IPS DF 6.9 (cell line): ENCODE measurements at places on chromosomes 7 and 10.

GRCh38 chr7:28630350-28630749 lies 218.0 kb downstream of the CREB5 start:
- no peaks in the 10 kb centered on the region for H3K4me1 ChIP-seq
- H3K4me3 ChIP-seq: no peak overlapping the region
- no peak overlapping the region for H3K27ac ChIP-seq
- no peaks in the 10 kb centered on the region for H3K36me3 ChIP-seq
- H3K27me3 ChIP-seq: no peaks in the 10 kb centered on the region
- DNase-seq: no peak

- no peaks in the 10 kb centered on the region for H3K27me3 ChIP-seq
- no peak for DNase-seq
- H3K4me1 ChIP-seq: no peaks in the 10 kb centered on the region
- H3K36me3 ChIP-seq: no peaks in the 10 kb centered on the region
- H3K4me3 ChIP-seq: no peak overlapping the region
- H3K27ac ChIP-seq: no peak overlapping the region
Observed at GRCh38 chr7:13952921-13953320, 36.5 kb downstream of the ETV1 start.

GRCh38 chr10:51950371-51950995 lies 251.1 kb upstream of the CSTF2T start:
- no peak overlapping the region for H3K27ac ChIP-seq
- DNase-seq: no peak
- no peaks in the 10 kb centered on the region for H3K27me3 ChIP-seq
- no peaks in the 10 kb centered on the region for H3K4me1 ChIP-seq
- no peaks in the 10 kb centered on the region for H3K36me3 ChIP-seq
- no peak overlapping the region for H3K4me3 ChIP-seq

- DNase-seq: no peak
- no peaks in the 10 kb centered on the region for H3K27me3 ChIP-seq
- H3K4me3 ChIP-seq: no peak overlapping the region
- H3K4me1 ChIP-seq: peaks cover 2% of the 10 kb centered on the region; the same call in 1 of the 2 replicates
Observed at GRCh38 chr10:33537066-33537465, 202.6 kb upstream of the NRP1 start.

DNA sequence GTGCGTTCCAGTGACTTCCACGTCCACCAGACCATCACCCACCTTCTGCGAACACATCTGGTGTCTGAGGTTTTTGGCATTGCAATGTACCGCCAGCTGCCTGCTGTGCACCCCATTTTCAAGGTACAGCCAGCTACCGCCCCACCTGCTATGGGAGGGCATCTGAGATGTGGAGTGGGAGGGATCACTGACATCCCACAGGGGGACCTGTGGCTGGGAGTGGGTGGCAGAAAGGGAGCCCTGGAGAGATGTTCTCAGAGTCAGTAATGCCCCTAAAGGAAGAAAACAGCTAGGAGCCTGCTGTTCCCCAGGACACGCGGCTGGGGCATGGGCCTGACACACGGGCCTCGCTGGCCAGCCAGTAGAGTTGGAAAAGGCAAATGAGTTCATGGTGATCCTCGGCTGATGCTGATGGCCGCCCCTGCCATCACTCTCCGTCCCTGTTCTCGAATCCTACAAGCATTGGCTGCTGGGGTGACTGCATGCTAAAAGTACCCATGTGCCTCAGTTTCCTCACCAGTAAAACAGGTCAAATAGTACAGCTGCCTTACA lies 66.6 kb downstream of the ALOX5 start:
- H3K36me3 ChIP-seq: no peaks in the 10 kb centered on the region; the same call in 1 of the 2 replicates
- H3K27me3 ChIP-seq: no peaks in the 10 kb centered on the region
- no peak for DNase-seq
- no peak overlapping the region for H3K4me3 ChIP-seq
- no peaks in the 10 kb centered on the region; the same call in 1 of the 2 replicates for H3K4me1 ChIP-seq
- no peak overlapping the region for H3K27ac ChIP-seq

DNA sequence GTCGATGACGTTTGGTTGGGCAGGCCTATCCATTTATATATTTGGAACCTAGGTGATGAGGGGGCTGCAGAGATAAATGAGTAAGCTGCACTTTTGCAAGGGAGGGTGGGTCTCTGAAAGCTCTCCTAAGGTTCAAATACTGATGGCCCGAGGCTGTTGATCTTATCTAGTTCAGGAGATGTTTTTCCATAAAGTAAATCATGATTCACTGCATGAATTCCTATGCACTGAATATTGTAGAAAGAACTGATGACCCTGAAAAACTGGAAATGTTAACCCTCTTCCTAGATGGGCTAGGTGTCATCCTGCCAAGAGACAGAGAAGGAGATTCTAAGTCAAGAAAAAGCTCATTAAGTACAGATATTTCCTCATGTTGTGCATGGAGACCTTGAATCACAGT lies 459.9 kb downstream of the PLXNA4 start:
- H3K36me3 ChIP-seq: no peaks in the 10 kb centered on the region
- H3K27ac ChIP-seq: no peak overlapping the region
- no peaks in the 10 kb centered on the region for H3K27me3 ChIP-seq

GRCh38 chr10:125720002-125720382 lies 483 bp downstream of the EDRF1 start:
- peak overlapping the region; percentile 87 for H3K4me3 ChIP-seq
- no peaks in the 10 kb centered on the region for H3K4me1 ChIP-seq
- no peak for DNase-seq
- H3K36me3 ChIP-seq: peaks cover 2% of the 10 kb centered on the region; the same call in 1 of the 2 replicates

DNA sequence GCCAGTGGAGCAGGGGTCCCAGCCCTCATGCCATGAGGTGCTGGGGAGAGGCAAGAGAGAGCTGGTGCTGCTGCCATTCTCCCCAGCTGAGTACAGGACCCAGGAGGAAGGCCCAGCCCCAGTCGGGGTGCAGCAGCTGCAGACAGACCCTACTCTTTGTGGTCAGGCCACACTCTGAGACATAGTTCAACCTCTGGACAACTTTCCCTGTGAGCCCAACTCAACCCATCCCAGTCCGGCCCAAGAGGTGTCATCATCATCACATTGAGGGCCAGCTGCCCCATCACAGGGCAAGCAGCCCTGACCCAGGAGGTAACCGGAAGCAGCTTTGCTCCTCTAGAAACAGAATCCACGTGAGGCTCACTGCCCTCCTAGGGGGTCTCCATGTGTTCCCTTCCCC lies 133.8 kb upstream of the KCNMA1 start:
- no peak overlapping the region for H3K4me3 ChIP-seq
- no peaks in the 10 kb centered on the region for H3K36me3 ChIP-seq
- no peak for DNase-seq
- no peaks in the 10 kb centered on the region for H3K4me1 ChIP-seq

DNA sequence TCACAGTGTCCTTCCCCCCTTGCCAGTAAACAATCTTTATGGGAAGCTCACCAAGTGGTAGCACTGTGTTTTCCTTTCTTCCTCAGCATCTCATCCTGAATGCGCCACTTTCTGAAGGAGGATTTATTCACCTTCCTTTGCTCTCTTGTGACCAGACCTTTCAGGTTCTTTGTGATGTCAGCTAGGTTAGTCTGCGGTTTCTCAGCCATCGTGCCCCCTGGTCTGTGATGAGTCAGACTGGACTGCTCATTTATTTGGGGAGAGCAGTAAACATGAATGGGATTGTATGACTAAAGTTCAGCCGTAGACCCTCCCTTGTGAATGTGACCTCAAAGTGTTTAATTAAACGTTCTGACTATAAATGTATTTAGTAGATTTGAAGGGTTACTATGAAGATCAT lies 235.1 kb upstream of the CELF2 start:
- no peak overlapping the region for H3K27ac ChIP-seq
- no peak for DNase-seq
- H3K27me3 ChIP-seq: no peaks in the 10 kb centered on the region
- no peaks in the 10 kb centered on the region; the same call in 1 of the 2 replicates for H3K4me1 ChIP-seq

GRCh38 chr10:99943908-99944307 lies 65.8 kb downstream of the DNMBP start:
- no peaks in the 10 kb centered on the region for H3K4me1 ChIP-seq
- H3K27me3 ChIP-seq: no peaks in the 10 kb centered on the region
- H3K27ac ChIP-seq: no peak overlapping the region
- no peak overlapping the region for H3K4me3 ChIP-seq

GRCh38 chr10:56547163-56547562 lies 186.1 kb upstream of the ZWINT start:
- no peaks in the 10 kb centered on the region for H3K27me3 ChIP-seq
- no peak for DNase-seq
- H3K36me3 ChIP-seq: no peaks in the 10 kb centered on the region
- no peak overlapping the region for H3K4me3 ChIP-seq

GRCh38 chr7:102412548-102412947 lies 16.4 kb downstream of the PRKRIP1 start:
- no peak overlapping the region for H3K27ac ChIP-seq
- no peak for DNase-seq
- H3K27me3 ChIP-seq: no peaks in the 10 kb centered on the region

DNA sequence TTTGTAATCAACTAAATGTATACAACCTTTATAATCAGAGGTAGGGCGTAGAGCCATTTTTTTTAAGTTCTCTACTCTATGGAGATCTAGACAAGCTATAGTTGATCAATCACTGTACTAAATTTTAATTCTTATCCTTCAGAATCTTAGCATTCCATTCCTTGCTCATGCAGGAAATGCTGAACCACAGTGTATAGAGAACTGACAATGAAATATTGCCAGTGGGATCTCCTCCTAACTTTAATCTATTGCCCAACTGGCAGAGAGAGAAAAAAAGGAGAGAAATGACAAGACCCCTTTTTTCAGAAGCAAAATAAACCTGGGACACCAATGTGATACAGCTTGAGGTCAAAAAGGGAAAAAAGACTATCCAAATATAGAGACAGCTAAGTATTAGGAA lies 26.4 kb upstream of the PPP3CB start:
- no peak for DNase-seq
- peaks cover 5% of the 10 kb centered on the region; the same call in 1 of the 2 replicates for H3K36me3 ChIP-seq
- no peak overlapping the region for H3K4me3 ChIP-seq
- H3K27me3 ChIP-seq: no peaks in the 10 kb centered on the region
- H3K4me1 ChIP-seq: no peaks in the 10 kb centered on the region

GRCh38 chr10:14032406-14032998 lies 298.2 kb downstream of the FRMD4A start:
- H3K4me1 ChIP-seq: no peaks in the 10 kb centered on the region
- no peaks in the 10 kb centered on the region for H3K27me3 ChIP-seq
- no peaks in the 10 kb centered on the region for H3K36me3 ChIP-seq
- no peak overlapping the region for H3K27ac ChIP-seq
- H3K4me3 ChIP-seq: no peak overlapping the region

- H3K36me3 ChIP-seq: no peaks in the 10 kb centered on the region
- H3K27me3 ChIP-seq: no peaks in the 10 kb centered on the region
- H3K27ac ChIP-seq: no peak overlapping the region
- H3K4me1 ChIP-seq: peaks cover 7% of the 10 kb centered on the region; the same call in 1 of the 2 replicates
Observed at GRCh38 chr7:12423355-12423996, 19.8 kb upstream of the VWDE start.

DNA sequence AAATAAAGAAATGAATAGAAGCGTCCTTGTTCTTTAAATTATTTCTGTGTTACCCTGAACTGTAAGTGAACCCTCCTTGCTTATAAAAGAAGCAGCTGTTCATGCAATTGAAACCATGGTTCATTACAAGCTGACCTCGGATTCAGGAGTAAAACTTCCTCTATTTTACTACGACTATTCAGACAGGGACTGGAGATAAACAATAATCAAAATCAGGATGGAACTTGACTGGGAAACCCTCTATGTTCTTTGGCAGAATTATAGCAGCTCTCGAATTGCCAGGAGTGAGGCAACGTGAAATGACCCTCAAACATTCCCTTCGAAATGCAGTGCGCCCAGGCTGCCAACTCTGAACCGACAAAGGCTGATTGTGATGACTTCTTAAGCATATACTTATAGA lies 172.1 kb downstream of the CYP26A1 start:
- H3K27ac ChIP-seq: no peak overlapping the region
- no peaks in the 10 kb centered on the region for H3K27me3 ChIP-seq
- H3K36me3 ChIP-seq: no peaks in the 10 kb centered on the region
- DNase-seq: no peak
- no peaks in the 10 kb centered on the region for H3K4me1 ChIP-seq

GRCh38 chr7:22330903-22331302 lies 26.1 kb downstream of the RAPGEF5 start:
- H3K27me3 ChIP-seq: no peaks in the 10 kb centered on the region
- peaks cover 4% of the 10 kb centered on the region for H3K4me1 ChIP-seq
- H3K27ac ChIP-seq: no peak overlapping the region
